Activated CD4-positive, alpha-beta memory T cell treated with anti-CD3 and anti-CD28 coated beads, Interleukin-2, amount 10 ng/mL, durations not matched to agents 7 days and 5 days (primary cell): ENCODE measurements at places on chromosomes 3 and 15. TPM values are rescaled to one million over a fixed set of nuclear protein-coding genes. Genes with fewer than 3 reads are reported as not detected.

TTC21A gene
- total RNA-seq, result 11.2 TPM

PLA2G4D gene
- not detected for total RNA-seq

CCDC80 gene
- total RNA-seq, result 0.25 TPM

C3orf20 gene
- not detected for total RNA-seq

ARGFX gene
- total RNA-seq, result not detected

SLC51A gene
- total RNA-seq, result not detected

GOLGA8Q gene
- total RNA-seq, result 2.4 TPM

DNA sequence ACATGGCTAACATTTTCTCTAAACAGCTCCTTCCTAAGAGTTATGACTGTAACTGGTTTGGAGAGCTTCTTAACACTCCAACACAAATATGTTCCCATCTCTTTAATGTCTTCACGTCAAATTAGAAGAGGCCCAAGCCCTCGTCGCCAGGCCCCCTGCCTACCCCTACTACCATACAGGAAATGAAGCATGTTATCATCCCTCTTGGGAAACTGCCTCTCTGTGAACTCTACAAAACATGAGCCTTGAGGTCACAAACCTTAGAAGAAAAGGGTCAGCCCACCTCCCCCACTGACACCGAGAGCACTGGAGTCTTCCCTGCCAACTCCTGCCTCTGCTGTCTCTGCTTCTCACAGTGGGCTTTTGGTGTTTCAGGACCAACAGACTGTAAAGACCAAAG is 243.1 kb upstream of the STT3B start:
- no peaks in the 10 kb centered on the region for H3K27me3 ChIP-seq
- H3K27ac ChIP-seq, result peak overlapping the region; percentile 82
- peaks cover 34% of the 10 kb centered on the region for H3K36me3 ChIP-seq
- H3K4me1 ChIP-seq, result peaks cover 52% of the 10 kb centered on the region
- no peak overlapping the region for H3K4me3 ChIP-seq

- no peaks in the 10 kb centered on the region for H3K27me3 ChIP-seq
- H3K27ac ChIP-seq, result peak overlapping the region; percentile 99
- DNase-seq, result peak; percentile 74
- peaks cover 84% of the 10 kb centered on the region for H3K36me3 ChIP-seq
- peak overlapping the region; percentile 98 for H3K4me3 ChIP-seq
These were observed 1.2 kb downstream of the B2M start for GRCh38 chr15:44712346-44713005.

- H3K27ac ChIP-seq, result no peak overlapping the region
- H3K4me3 ChIP-seq, result no peak overlapping the region
- H3K4me1 ChIP-seq, result no peaks in the 10 kb centered on the region
- DNase-seq, result no peak
These were observed 33.9 kb upstream of the CHRM5 start for GRCh38 chr15:33934396-33934795.

- peaks cover 16% of the 10 kb centered on the region for H3K36me3 ChIP-seq
- peaks cover 74% of the 10 kb centered on the region for H3K4me1 ChIP-seq
- H3K4me3 ChIP-seq, result no peak overlapping the region
- DNase-seq, result no peak
These were observed 5.3 kb upstream of the NRROS start for GRCh38 chr3:196634224-196634623.

GRCh38 chr3:133442518-133442917 is 42.7 kb downstream of the BFSP2 start:
- H3K4me1 ChIP-seq, result peaks cover 40% of the 10 kb centered on the region
- no peak for DNase-seq
- no peaks in the 10 kb centered on the region for H3K27me3 ChIP-seq
- peak overlapping the region; percentile 66 for H3K4me3 ChIP-seq

DNA sequence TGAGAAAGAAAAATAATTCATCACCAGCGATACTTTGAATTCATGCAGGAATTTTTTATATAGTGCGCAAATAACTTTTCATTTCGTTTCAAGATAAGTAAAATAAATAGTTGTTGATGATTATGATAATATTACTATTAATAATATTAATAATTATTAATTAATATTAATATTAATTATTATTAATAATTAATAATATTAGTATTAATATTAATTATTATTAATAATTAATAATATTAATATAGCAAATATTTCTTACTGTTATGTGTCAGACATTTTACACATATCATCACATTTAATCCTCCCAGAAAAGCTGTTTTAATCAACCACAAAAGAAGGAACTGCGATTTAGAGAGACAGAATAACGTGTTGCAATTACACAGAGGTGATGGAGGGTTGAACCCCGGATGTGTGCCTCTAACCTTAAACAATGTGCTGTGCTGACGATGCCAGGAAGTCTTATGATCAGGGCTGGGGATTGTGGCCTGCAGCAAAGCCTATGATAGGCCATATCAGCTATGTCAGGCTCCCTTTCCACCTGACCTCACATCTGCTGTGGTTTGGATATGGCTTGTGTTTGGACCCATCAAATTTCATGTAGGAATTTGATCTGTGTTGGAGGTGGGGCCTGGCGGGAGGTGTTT is 263.5 kb upstream of the NR2F2 start:
- no peak for DNase-seq
- no peaks in the 10 kb centered on the region for H3K36me3 ChIP-seq
- H3K4me3 ChIP-seq, result no peak overlapping the region
- no peaks in the 10 kb centered on the region for H3K27me3 ChIP-seq
- no peak overlapping the region for H3K27ac ChIP-seq
- no peaks in the 10 kb centered on the region for H3K4me1 ChIP-seq

- DNase-seq, result no peak
- H3K27me3 ChIP-seq, result no peaks in the 10 kb centered on the region
- H3K27ac ChIP-seq, result no peak overlapping the region
- peaks cover 36% of the 10 kb centered on the region for H3K4me1 ChIP-seq
These were observed 3.0 kb upstream of the KLHL6 start for GRCh38 chr3:183558495-183558894.

DNA sequence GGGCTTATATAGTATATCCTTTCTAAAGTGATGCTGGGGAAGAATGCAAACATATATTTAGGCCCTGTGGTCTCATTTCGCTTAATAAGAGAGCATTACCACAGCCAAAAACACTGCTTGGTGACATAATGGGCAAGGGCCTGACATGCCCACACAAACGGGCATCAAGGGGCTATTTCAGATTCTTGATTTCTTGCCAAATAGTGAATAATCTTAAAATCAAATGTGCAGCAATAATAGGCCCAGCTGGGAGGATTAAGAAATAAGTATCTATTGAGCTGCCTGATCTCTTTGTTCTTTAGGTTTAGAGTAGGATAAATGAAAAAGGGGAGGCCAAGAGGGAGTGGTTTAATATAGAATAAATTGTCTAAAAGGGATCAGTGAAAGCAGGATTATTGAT is 241.0 kb upstream of the GBE1 start:
- H3K27ac ChIP-seq, result no peak overlapping the region
- H3K27me3 ChIP-seq, result no peaks in the 10 kb centered on the region
- H3K36me3 ChIP-seq, result no peaks in the 10 kb centered on the region
- DNase-seq, result no peak
- H3K4me1 ChIP-seq, result no peaks in the 10 kb centered on the region
- no peak overlapping the region for H3K4me3 ChIP-seq

DNA sequence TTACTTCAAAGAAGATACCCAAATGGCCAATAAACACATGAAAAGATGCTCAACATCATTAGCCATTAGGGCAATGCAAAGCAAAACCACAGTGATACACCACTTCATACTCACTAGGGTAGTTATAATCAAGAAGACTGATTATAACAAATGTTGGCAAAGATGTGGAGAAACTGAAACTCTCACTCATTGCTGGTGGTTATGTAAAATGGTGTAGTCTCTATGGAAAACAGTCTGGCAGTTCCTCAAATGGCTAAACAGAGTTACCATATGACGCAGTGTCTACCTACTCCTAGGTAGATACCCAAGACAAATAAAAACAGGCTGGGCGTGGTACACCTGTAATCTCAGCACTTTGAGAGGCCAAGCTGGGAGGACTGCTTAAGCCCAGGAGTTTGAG is 3.5 kb upstream of the ZFAND6 start:
- DNase-seq, result no peak
- H3K4me3 ChIP-seq, result no peak overlapping the region
- no peaks in the 10 kb centered on the region for H3K36me3 ChIP-seq
- no peak overlapping the region for H3K27ac ChIP-seq
- H3K4me1 ChIP-seq, result peaks cover 29% of the 10 kb centered on the region

DNA sequence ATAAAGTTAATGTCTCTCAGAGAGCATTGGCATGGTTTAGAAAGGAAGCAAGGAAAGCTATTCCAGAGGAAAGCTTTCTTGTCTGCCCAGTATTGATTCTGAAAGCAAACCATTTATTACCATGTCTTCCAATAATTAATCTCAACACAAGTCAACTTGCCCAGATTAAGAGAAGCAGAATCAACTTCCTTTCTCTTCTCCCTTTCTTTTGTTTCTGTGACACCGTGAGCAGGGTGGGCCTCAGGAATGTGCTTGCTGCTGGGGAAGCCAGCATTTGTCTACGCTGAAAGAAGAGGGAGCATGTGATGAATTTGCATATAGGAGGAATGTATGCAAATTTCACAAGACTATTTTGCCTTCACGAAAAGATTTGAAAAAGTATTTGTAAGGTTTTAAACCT is 368.6 kb upstream of the ROPN1 start:
- no peak for DNase-seq
- H3K4me3 ChIP-seq, result no peak overlapping the region
- no peaks in the 10 kb centered on the region for H3K36me3 ChIP-seq

- peak overlapping the region; percentile 55 for H3K4me3 ChIP-seq
- no peaks in the 10 kb centered on the region for H3K36me3 ChIP-seq
- DNase-seq, result no peak
- H3K27me3 ChIP-seq, result peaks cover 6% of the 10 kb centered on the region
These were observed 278.0 kb downstream of the FOXP1 start for GRCh38 chr3:71305231-71306206.

DNA sequence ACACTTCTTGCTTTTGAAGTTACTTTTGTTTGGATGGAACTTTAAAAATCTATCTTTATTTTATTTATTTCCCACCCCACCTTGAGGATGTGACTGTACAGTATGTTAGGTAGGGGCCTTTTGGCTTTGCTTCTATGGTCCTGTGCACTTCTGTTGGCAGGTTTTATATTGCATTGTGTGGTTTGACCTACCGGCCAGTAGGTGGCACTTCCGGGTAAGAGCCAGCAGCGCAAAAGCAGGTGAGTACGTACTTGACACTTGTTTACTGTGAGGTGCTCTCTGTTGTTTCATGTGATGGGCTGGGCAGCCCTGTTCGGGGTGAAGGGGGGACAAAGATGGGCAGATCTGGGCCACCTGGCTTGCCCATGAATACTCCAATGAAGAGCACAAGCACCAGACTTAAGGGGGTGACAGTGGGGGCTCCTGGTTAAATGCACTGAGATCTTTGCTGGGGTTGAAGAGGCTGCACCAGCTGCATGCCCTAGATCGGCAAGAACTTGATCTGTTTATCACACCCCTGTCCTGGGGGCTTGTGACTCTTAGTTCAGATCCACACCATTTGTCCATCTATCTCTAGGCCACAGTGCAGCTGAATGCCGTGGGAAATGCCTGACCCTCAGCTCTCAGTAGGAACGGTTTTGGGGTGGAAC is 131.6 kb downstream of the NLGN1 start:
- H3K4me1 ChIP-seq, result no peaks in the 10 kb centered on the region
- no peak for DNase-seq
- no peaks in the 10 kb centered on the region for H3K27me3 ChIP-seq

GRCh38 chr3:106276755-106277612 is 408.2 kb upstream of the CBLB start:
- no peaks in the 10 kb centered on the region for H3K27me3 ChIP-seq
- H3K27ac ChIP-seq, result no peak overlapping the region
- peaks cover 10% of the 10 kb centered on the region for H3K36me3 ChIP-seq

GRCh38 chr15:76169018-76169417 is 109.2 kb downstream of the TMEM266 start:
- no peak overlapping the region for H3K4me3 ChIP-seq
- H3K4me1 ChIP-seq, result no peaks in the 10 kb centered on the region
- DNase-seq, result no peak
- H3K36me3 ChIP-seq, result no peaks in the 10 kb centered on the region
- H3K27ac ChIP-seq, result no peak overlapping the region

GRCh38 chr15:34360298-34360697 is 6.7 kb downstream of the LPCAT4 start:
- H3K36me3 ChIP-seq, result peaks cover 63% of the 10 kb centered on the region
- DNase-seq, result no peak
- peaks cover 24% of the 10 kb centered on the region for H3K4me1 ChIP-seq
- H3K27me3 ChIP-seq, result no peaks in the 10 kb centered on the region
- H3K4me3 ChIP-seq, result no peak overlapping the region
- H3K27ac ChIP-seq, result no peak overlapping the region

GRCh38 chr15:51117270-51117669 is 22.6 kb upstream of the TNFAIP8L3 start:
- H3K27ac ChIP-seq, result no peak overlapping the region
- peaks cover 19% of the 10 kb centered on the region for H3K27me3 ChIP-seq
- no peak for DNase-seq

DNA sequence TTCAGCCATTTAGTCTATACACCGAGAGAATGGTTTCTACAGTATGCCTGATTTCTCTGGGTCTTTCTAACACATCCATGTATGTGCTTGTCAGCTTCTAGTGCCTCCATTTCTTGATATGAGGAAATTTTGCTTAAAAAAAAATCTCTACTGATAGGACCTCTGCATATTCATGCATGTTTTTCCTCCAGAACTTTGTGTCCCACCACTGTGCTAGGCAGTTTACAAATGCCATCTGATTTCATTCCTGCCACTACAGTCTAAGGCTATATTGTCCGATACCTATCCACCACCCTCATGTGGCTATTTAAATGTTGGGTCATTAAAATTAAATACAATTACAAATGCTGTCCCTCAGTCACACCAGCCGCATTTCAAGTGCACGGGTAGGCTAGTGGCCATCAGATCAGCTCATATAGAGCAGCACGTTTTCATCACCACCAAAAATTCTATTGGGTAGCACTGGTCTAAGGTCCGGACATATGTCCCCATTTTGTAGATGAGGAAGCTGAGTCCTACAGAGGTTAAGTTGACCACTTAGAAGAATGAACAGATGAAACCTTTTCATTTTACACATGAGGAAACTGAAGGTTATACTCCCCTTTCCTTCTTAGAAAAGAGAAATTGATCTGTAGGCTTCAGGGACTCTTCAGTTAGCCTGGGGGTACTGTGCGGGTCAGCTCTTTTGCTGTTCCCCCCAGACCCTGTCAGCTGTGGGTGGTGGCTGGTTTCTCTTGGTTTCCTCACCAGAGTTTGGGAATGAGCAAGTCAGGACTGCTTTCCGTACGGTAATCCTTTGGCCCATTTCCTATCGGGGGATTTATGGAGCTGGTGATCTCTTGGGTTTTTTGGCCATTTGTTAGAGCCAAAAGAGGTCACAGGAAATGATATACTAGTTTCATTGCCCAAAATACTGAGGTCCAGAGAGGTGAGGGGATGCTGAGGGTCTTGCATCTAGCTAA is 56.5 kb downstream of the SMAD3 start:
- DNase-seq, result no peak
- peaks cover 59% of the 10 kb centered on the region for H3K36me3 ChIP-seq
- H3K27ac ChIP-seq, result peak overlapping the region; percentile 77
- H3K4me1 ChIP-seq, result peaks cover 95% of the 10 kb centered on the region
- no peak overlapping the region for H3K4me3 ChIP-seq

DNA sequence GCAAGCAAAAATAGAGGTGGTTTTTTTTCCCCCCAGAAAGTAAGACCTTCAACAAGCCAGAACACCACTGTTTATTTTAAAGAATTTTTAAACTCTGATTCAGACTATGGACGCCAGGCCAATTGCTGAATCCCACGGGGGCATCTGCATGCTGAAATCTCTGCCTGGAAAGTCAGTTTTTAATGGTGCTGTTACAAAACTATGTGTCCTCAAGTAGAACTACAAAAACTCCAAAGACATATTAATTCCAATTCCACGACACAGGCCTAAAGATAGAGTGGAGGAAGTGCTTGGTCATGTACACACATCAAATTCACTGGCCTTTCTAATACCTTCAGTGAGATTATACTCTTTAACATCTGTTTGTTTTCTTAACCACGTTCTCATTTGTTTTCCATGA is 490.5 kb upstream of the NR2F2 start:
- H3K4me3 ChIP-seq, result no peak overlapping the region
- peak overlapping the region; percentile 74 for H3K27ac ChIP-seq
